ENCODE measurements at places on chromosomes 1 and 21.

- no peak for DNase-seq
Observed at GRCh38 chr1:150521196-150521968, 5.8 kb downstream of the FALEC start.

DNA sequence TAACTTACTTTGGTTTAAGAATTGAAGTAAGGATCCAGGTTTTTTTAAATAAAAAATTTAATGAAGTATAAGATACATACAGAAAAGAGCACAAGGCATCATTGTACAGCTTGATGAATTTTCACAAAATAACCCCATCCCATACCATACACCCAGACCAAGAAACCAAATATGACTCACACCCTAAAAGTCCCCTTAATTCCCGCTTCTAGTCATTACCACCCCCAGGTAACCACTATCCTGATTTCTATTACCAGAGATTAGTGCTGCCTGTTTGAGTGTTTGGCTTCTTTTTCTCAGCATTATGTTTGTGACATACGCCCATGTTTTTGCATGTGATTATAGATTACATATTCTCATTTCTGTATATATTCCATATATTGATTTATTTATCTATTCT is 98.5 kb upstream of the HIVEP3 start:
- DNase-seq, result no peak

DNA sequence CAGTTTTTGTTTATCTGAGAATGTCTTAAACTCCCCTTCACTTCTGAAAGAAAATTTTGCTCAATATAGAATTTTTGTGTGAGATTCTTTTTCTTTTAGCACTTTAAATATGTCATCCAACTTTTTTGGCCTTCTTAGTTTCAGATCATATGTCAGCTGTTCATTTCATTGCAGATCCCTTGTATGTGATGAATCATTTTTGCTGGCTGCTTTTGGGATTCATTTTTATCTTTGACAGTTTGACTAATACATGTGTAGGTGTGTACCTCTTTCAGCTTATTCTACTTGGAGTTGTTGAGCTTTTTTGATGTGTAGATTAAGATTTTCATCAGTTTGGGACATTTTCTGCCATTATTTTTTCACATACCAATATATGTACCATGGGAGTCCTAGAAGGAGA is 156.8 kb downstream of the FASLG start:
- no peak for DNase-seq

DNA sequence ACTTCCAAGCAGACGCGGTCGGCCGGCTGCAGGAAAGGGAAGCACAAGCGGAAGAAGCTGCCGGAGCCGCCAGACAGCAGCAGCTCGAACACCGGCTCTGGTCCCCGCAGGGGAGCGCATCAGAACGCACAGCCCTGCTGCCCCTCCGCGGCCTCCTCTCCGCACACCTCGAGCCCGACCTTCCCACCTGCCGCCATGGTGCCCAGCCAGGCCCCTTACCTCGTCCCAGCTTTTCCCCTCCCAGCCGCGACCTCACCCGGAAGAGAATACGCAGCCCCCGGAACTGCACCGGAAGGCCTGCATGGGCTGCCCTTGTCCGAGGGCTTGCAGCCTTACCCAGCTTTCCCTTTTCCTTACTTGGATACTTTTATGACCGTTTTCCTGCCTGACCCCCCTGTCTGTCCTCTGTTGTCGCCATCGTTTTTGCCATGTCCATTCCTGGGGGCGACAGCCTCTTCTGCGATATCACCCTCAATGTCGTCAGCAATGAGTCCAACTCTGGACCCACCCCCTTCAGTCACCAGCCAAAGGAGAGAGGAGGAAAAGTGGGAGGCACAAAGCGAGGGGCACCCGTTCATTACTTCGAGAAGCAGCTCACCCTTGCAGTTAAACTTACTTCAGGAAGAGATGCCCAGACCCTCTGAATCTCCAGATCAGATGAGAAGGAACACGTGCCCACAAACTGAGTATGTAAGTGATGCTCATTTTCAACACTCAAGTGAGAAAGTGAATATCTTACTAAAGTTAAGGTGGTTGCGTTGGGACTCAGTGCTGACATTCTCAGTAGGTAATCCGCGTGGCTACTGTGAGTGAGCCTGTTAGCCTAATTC is 25.5 kb downstream of the UTS2 start:
- peak; percentile 45 for DNase-seq

DNA sequence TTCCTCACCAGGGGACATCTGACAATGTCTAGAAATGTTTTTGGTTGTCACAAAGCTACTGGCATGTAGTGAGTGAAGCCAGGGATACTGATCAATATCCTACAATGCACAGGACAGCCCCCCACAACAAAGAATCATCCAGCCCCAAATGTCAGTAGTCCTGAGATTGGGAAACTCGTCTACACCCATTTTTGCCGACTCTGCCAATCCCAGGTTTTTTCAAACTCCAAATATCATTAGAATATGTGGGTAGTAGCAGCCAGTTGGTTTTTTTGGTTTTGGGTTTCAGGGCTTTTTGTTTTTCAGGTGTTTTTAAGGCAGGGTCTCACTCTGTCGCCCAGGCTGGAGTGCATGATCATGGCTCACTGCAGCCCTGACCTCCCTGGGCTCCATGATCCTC is 5.9 kb downstream of the SPATA46 start:
- DNase-seq, result no peak

DNA sequence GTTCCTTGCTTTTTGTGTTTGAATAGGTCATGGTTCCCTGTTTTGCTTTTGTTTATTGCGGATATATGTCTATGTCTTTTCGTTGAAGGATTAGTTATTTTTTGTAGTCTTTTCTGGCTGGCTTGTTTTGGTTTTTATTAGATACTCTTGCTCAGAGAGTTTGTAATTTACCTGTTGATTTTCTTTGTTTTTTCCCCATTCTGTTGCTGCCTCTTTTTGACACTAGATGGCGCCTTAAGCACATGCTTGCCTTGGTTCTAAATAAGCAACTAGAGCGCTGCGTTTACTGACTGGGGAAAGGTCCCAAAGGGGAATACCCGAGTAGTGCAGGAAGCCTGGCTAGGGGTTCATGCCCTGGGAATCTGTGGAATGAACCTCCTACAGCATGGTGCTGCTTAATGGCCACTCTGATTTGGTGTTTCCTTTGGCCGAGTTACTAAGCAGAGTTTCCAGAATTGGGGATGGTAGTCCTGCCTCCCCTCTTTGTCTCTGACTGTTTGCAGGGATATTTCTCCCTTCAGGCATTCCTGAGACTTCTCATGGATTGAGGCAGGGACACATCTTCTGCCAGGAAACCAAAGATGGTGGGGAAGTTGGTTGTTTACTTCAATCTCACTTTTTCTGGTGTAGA is 143.2 kb downstream of the PTPRU start:
- no peak for DNase-seq

- DNase-seq, result no peak
Observed at GRCh38 chr1:216830424-216831210, 107.4 kb upstream of the ESRRG start.

GRCh38 chr1:207981976-207982375 is 71.1 kb upstream of the CD34 start:
- DNase-seq, result no peak

- peak; percentile 18 for DNase-seq
Observed at GRCh38 chr1:217134857-217135568, 411.8 kb upstream of the ESRRG start.

- no peak for DNase-seq
Observed at GRCh38 chr1:203954788-203955552, 93.6 kb downstream of the SNRPE start.

GRCh38 chr1:117567435-117567834 is 38.4 kb upstream of the TENT5C start:
- no peak for DNase-seq

DNA sequence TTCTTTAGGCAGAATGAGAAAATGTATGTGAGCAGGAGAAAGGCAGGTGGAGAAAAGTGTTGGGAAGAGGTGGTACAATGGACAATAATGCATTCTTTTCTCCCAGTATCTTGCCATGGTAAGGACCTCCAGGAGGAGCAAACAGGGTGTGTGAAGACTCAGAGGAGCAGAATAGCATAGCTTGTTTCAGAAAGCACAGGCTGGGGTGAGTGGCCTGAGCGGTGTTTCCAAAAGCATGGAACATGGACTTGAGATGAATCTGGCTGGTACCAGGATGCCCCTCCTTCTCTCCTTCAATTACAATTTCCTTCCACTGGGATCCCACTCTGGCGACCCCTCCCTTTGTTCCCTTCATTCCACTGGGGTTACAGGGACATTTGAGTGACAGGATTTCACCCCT is 123.4 kb upstream of the TNR start:
- no peak for DNase-seq

GRCh38 chr1:98340511-98340910 is 321.0 kb upstream of the SNX7 start:
- no peak for DNase-seq

DNA sequence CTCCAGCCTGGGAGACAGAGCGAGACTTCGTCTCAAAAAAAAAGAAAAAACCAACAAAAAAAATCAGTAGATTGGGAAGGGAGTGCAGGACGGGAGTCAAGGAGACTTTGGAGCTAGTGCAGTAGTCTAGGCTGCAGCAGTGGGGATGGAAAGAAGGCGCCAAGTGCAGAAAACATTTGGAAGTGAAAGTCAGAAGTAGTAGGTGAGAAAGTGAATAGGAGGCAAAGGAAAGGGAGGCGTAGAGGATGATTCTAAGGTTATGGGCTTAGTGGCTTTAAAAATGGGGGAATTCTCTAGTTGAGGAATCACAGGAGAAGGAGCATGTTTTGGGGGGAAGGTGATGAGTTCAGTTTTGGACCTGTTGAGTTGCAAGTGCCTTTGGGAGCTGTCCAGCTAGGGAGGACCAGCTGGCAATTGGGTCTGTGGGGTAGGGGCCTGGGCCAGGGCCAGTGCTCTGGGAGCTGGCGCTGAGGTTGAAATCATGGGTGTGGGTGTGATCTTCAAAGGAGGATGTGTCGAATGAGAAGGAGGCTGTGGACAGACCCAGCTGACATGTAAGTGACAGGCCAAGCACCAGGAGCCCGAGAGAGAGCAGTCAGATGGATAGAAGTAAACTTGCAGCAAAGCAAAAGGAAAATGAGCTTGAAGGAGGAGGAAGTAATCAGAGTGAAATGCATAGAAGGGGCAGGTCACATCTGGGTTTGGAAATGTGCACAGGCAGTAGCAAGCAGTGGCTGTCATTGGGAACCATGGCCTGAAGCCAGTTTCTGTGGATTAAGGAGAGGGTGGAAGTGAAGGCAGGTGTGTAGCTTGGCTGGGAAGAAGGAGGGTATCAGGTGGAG is 15.8 kb downstream of the TMCC2 start:
- DNase-seq, result no peak

DNA sequence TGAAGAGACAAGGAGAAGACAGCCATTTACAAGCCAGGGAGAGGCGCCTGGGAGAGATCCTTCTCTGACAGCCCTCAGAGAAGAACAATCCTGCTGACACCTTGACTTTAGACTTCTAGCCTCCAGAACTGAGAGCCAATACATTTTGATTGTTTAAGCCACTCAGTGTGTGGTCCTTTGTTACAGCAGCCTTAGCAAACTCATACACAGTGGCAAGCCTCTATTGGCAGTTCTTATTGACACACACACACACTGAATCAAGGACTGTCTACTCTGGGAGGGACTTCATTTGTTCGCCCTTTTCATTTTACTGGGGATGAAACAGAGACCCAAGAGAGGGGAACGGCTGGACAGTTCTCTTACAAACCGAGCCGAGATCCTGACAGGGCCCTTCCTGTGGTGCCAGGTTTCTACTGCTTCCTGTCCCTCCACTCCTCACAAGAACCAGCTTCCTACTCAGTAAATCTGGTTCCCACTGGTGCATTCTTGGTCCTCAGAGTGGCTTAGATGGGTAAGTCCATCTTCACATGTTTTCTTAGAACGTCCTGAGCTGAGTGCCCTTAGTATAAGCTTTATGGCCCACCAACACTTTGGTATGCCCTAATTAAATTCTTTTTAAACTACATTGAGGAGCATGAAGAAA is 14.7 kb downstream of the SLAMF1 start:
- DNase-seq, result no peak

Measured in hindlimb muscle (tissue), 1 donor.